ENCODE measurements at places on chromosomes 4 and X.

GRCh38 chr4:139241784-139242151 lies 38.3 kb downstream of the MGARP start:
- no peak for DNase-seq

GRCh38 chrX:11130136-11130535 lies 19.0 kb downstream of the HCCS start:
- DNase-seq = no peak

DNA sequence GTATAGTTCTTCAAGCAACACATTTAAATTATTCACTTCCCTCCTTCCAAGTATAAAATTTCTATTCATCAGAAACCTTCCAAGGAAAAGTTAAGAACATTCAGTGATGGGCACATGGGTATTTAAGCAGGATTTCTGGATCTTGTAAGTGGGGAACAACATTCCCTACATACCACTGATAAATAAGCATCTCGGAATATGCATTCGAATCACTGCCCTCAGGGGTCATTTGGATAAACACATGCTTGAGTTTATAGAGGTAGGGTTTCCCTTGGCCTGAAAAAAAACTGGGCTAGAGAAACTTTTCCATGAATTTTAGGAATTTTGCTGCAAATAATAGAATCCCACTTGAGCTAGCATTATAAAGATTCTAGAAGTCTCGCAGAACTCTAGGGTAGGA lies 143.9 kb downstream of the SOX3 start:
- DNase-seq = no peak

DNA sequence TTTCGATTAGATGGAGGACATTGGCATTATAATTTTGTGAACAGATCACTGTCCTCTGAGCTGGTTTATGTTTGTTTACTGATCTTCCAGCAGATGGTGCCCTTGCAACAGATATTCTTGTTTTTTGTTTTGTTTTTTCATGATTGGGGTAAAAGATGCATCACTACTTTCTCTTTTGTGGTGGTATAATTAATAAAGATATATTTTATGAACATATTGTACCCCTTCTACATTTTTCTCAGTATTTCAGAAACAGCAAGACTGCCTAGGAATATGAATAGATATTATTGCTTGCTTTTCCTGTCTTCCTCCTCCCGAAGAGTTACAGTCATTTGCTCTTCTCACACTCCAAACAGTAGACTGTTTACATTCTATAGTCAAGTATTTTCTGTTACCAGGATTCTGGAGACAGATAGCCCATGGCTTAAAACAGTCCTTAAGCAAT lies 905.2 kb downstream of the TRAM1L1 start:
- peak; percentile 1 for DNase-seq

- peak; percentile 50 for DNase-seq
These were observed 77.1 kb downstream of the SLC9A7 start for GRCh38 chrX:46681849-46682248.

GRCh38 chr4:138838251-138838650 lies 177.3 kb upstream of the NOCT start:
- no peak for DNase-seq

- DNase-seq = peak; percentile 0
These were observed 65.1 kb upstream of the CCDC160 start for GRCh38 chrX:134171661-134172587.

GRCh38 chrX:136212557-136213111 lies 38.6 kb downstream of the MAP7D3 start:
- DNase-seq = no peak

DNA sequence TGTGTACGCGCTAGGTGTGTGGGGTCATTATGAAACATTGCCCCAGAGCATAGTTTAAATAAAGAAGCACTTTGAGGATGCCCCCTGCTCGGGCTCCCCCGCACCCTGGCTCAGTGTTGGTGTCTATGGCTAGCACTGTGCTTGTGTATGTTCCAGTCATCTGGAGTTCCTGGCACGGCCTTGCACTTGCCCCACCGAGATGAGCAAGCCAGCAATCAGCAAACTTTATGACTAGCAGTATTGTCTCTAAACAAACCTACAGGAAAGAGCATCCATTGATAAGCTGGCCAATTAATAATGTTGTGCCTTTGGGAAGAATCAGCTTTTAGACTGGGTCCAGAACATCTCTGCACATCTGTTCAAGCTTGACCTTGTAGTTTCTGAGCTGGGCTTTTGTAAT lies 707 bp upstream of the SHROOM4 start:
- DNase-seq = no peak

GRCh38 chr4:89142691-89143669 lies 31.6 kb downstream of the TIGD2 start:
- DNase-seq = no peak

DNA sequence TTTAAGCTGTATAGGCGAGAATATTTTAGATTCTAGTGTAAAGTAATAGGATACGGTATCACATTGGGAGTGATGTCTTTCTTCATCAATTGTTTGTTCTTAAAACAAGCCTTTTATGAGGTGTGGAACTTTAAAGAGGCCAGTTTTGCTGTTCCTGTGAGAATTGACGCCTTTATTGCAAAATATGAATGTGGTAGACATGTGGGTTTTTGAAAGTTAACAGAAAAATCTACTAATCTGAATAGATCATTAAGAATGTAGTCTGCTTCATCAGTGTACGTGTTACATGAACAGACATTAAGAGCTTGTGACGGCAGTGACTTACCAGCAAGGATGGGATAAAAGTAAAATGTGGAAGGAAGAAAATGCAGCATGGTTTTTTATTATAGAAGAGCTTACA lies 63.8 kb downstream of the STOX2 start:
- DNase-seq = no peak

DNA sequence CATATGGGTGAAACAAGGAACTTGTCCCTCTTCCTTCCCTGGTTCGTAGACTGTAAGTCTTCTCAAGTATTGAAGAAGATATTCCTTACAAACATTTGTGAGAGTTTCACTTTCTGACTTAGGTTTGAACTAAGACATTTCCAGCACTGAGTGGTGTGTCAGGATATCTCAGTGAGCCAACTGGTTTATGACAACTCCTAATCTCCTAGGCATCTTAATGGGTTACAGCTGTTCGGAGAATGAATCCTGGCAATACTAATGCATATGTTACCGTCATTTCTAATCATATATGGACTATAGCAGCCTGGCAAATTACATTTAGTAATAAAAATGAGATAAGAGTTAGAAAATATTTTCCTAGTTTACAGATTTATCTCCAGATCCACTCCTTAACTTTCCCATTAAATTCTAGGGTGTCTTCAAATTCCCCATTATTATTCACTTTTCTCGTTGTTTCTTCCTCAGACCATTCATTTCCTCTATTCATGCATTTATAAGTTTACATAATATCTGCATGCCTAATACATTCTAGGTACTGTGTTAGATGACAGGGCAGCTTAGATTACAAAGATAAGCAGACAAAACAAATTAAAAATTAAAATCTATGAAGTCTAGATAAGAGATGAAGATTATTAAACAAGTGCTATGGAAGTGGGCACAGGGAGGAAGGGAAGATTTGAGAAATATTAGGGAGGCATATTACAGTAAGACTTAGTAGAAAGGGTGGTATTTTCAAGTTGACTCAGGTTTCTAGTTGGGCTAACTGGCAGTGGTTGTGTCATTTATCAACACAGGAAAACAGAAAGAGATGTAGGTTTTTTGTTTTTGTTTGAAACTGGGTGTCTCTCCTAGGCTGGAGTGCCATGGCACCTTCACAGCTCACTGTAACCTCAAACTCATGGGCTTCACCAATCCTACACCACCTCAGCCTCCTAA lies 173.9 kb downstream of the WDFY3 start:
- peak; percentile 66 for DNase-seq

- DNase-seq = no peak
These were observed 20.5 kb downstream of the AIFM1 start for GRCh38 chrX:130145123-130145522.

- peak; percentile 1 for DNase-seq
These were observed 471.1 kb downstream of the GBA3 start for GRCh38 chr4:23163647-23164436.

- peak; percentile 20 for DNase-seq
These were observed 34.5 kb downstream of the RNF175 start for GRCh38 chr4:153725136-153725830.

DNA sequence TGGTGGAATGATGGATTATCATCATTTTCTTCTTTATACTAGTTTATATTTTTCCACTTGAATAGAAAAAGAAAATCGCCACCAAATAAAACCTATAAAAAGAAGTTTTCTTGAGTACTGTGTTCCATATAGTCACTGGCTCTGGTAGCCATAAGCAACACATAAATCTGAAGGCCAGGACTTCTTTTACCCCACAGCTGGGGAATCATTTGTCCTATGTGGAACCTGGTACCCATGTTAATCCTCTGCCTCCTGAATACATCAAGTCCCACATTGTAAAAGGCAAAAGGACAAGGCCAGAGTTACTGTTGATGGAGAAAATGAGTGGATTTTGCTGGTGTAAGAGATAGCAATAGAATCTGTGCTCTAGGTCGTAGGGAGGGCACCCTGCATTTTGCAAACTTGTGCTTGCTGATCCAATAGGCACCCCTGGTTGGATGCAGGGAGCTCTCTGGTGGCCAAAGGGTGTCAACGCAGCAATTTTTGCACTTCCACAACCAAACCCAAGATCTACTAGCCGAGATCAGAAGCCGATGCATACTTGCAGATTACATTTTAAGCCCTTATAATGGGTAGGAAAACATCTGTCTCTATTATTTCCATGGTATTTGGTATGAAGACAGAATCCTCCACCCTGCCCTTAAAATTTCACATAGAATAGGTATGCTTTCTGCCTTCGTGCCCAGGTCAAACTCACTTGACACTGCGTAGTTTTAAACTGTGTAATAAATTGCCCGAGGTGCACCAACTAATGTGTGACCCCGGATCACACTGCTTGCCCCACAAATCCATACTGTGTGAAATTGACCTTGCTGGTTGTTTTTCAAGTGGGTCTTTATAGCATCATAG lies 146.2 kb upstream of the SCML1 start:
- DNase-seq = peak; percentile 79

GRCh38 chrX:10175319-10175871 lies 18.6 kb downstream of the CLCN4 start:
- DNase-seq = peak; percentile 72

GRCh38 chr4:80070880-80071603 lies 2.0 kb downstream of the ANTXR2 start:
- no peak for DNase-seq

DNA sequence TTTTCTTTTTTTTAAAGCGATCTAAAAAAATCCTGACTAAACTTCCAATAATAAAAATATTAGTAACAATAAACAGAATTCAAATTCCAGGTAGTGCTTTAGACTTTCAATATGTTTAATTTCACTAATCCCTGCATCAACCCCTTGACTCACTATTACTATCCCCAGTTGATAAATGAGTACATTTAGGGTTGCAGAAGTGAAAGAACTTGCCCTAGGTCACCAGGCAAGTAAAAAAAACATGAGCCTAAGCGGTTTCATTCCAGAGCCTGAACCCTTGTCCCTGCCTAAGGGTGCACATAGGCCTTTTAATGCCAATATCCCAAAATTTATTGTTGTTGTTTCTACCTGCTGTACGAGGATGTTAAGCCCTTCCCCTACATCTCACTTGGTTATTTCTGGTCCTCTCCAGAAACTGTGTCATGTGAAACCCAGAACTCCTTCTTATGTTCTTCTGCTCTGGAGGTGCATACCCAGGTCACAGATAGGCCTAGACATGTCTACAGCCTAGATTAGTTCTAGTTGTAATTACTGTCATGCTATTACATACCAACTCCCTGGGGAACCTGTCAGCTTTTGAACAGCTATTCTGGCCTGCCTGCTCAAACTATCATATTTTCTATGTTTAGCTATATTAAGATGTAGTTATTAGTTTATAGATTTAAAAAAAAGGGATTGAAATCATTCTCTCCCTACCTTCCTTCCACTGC lies 244.5 kb upstream of the PITX2 start:
- no peak for DNase-seq

GRCh38 chr4:106503116-106504050 lies 134.8 kb upstream of the GIMD1 start:
- no peak for DNase-seq

DNA sequence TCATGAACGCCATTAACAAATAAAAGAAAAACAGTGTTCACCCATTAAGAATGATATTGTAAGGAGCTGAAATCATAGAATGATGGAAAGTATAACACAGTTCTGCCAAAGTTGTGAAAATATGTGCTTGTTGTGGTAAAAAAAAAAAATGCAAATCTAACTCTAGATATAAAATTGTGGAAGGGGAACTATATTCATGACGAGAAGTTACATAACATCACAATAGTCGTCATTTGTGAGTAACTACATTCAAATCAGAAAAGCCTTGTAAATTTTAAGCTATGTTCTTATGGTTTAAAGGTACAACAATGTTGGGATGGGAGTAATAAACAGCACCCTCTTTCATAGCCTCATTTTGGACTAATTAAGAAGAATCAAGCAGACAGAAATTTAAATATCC lies 57.6 kb upstream of the PRDM8 start:
- no peak for DNase-seq

- DNase-seq = no peak
These were observed 16.5 kb upstream of the ENPP6 start for GRCh38 chr4:184234155-184234554.

GRCh38 chr4:159191989-159192388 lies 89.1 kb downstream of the RAPGEF2 start:
- DNase-seq = peak; percentile 74

DNA sequence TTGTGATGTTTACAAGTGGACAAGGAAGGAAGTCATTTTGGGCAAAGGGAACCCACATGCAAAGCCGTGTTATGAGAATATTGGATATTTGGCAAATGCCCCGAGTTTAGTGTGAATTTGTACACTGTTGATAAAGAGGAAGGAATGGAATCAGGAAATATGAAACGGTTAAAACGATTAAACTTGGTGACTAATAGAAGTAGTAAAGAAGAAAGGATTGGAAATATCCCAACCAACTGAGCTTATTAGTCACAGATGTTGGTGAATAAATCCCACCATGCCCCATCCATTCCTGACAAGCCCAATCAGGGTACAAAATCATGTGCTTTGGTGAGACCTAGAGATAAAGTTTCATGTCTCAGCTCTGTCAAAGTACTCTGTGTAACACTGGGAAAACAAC lies 22.0 kb downstream of the ARHGAP24 start:
- DNase-seq = peak; percentile 91

DNA sequence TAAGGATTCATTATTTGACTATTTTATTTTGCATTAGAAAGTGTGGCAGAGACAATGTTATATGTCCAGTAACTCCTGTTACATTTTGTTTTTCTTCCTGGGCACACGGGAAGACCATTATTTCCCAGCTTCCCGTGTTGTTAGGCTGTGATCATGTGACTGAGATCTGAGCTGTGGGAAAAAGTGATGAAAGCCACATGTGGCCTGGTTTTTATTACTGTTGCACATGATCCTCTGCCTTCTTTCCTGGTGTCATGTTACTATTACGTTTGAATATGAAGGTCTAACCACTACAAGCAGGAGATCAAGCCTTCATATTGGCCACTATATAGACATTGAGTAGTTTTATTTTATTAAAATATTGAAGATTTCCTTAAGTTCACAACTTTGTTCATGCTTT lies 28.2 kb upstream of the MID1 start:
- DNase-seq = peak; percentile 73

GRCh38 chr4:966266-967112 lies 6.9 kb downstream of the DGKQ start:
- no peak for DNase-seq

GRCh38 chrX:40076750-40077575 lies 20.8 kb downstream of the BCOR start:
- DNase-seq = no peak

GRCh38 chr4:139799615-139800014 lies 134.0 kb downstream of the MGST2 start:
- no peak for DNase-seq
